ENCODE measurements at places on chromosomes 5 and 9.

DNA sequence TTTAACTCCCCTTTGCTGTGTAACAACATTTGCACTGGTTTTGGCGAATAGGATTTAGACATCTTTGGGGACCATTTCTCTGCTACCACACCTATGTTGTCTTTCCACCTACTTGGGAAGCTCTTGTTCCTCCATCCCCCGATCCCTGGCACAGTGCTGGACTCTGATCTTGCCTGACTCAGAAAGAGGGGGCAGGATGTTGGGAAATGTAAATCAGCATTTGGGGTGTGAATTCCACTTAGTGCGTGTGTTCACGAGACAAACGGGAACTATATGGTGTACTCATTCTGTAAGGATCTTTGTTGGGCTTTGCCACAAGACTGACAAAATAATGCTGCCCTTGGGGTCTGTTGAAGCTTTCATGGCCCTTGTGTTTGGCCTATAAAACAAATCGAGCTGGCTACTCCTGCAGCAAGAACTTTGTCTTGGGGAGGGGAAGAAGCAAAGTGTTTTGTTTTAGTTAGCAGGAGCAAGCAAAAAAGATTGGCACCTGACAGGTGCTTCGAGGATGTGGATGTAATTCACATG lies 18.5 kb downstream of the TMEM268 start:
- DNase-seq: no peak

DNA sequence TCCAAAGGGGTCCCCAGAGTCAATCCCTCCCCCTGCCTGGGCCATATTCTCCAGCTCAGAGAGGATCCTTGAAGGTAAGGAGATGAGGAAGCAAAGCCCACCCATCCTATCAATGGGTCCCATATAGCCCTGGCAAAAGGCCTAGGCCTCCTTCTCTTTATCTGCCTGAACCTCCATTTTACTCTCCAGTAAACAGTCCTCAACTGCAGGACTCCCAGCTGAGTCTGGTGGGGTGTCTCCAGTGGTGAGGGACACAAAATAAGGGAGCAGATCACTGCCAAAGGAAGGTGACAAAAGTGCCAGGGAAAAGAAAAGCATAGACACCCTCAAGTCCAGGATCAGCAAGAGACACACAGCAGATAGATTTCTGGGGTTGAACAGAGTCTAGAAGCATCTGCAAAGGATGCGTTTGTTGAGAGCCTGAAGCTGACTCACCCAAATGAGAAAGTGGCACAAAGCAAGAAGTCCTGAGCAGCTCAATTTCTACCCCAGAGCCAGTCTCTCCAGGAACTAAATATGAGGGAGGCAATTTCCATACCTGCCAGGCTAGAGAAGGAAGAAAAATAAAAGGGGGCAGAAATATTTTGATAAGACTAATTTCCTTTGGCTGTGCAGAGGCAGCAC lies 2.7 kb upstream of the EBF1 start:
- DNase-seq: no peak

DNA sequence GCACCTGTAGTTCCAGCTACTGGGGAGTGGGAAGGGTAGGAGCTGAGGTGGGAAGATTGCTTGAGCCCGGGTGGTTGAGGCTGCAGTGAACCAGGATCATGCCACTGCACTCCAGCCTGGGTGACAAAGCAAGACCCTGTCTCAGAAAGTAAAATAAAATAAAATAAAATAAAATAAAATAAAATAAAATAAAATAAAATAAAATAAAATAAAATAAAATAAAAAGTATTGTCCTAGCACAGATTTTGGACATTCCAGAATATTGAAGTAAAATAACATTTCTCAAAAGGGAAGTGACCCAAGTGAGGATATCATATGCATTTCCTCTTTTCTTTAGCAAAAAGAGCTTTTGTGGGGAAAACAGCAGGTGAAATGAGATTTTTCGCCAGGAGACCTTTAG lies 83.5 kb downstream of the TMEM174 start:
- DNase-seq: no peak

GRCh38 chr5:34057118-34057517 lies 14.1 kb upstream of the C1QTNF3 start:
- no peak for DNase-seq

DNA sequence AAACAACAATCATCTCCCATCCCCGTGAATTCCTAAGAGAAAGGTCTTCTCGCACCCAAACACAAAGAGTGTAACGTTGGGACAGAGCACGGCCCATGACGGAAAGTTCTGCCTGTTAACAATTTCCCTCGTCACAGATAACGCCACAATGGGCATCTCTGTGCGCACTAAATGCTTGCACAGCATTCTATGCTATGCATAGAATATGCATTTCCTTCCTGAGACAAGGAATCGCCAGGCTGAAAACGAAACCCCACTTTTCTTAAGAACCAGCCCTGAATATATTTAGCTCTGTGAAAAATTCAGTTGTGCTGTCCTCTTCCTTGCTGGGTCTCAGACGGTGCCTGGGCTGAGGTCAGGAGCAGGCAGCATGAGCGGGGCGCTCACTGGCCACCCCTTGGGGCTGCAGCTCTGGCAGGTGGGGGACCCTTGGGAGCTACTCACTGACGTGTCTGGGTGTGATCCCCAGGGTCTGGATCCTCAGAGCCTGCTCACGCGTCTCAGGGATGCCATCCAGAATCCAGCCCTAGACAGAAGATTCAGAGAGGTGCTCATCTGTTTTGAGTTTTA lies 49.8 kb downstream of the AK8 start:
- DNase-seq: no peak

DNA sequence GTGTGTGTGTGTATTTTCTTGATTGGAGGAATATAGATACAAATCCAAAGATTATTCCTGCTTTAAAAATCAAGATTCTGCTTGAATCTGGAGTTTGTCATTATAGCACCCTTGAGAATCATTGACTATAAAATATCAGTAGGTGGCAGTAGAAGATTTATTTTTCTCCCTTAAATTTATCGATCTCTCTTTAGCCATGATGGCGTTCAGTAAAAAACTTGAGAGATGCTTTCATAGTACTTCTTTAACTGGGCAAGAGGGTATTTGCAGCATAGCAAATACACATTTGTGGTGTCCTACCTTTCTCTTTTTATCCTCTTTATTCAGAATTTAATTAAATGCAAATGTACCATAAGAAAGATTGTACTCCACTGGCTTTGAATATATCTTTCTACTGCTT lies 307.7 kb downstream of the ADGRV1 start:
- no peak for DNase-seq

DNA sequence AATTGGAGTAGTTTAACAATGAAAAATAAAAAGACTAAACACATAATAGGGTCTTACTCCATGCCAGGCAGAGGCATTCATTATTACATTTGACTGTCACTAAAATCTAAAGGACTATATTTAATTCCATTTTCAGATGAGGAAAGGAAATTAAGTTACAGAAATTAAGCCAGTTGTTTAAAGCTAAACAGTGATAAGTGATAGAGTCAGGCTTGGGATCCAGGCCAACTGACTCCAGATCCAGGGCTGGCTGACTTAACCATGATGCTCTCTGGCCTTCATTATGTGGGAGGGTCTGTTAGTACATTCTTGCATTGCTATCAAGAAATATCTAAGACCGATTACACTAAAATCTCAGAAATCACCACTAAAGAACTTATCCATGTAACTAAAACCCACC lies 107.2 kb downstream of the ARHGEF28 start:
- no peak for DNase-seq

GRCh38 chr5:176644294-176644693 lies 3.0 kb upstream of the TSPAN17 start:
- no peak for DNase-seq

GRCh38 chr5:173283318-173284288 lies 44.6 kb downstream of the STC2 start:
- DNase-seq: peak; percentile 60

GRCh38 chr9:117116084-117116483 lies 298.8 kb downstream of the ASTN2 start:
- no peak for DNase-seq

DNA sequence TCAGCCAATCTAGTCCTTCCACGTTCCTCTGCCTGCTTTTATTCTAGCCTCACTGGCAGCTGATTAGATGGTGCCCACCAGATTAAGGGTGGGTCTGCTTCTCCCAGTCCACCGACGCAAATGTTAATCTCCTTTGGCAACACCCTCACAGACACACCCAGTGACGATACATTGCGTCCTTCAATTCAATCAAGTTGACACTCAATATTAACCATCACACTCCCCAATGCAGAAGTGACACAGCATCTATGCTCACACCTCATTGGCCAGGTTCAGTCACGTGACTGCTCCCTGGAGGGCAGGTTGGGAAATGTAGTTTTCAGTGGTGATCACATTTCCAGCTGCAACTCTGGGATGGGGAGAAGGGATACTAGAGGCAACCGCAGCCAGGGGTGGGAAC lies 13.0 kb downstream of the SUSD3 start:
- DNase-seq: no peak

DNA sequence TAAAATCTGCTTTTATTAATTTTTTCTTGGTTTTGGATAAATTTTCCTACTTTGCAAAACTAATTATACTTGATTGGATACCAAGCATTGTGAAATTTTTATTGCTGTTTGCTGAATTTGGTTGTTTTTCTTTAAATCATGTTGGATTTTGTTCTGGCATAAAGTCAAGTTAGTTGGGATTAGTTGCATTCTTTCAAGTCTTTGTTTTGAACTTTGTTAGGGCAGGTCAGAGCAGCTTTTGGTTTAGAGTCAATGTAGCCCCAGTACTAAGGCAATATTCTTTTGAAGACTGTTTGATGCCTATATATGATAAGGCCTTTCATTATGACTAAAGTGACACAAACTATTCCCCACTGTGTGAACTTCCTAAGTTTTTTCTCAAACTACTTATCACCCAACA lies 531.1 kb downstream of the RASEF start:
- no peak for DNase-seq

DNA sequence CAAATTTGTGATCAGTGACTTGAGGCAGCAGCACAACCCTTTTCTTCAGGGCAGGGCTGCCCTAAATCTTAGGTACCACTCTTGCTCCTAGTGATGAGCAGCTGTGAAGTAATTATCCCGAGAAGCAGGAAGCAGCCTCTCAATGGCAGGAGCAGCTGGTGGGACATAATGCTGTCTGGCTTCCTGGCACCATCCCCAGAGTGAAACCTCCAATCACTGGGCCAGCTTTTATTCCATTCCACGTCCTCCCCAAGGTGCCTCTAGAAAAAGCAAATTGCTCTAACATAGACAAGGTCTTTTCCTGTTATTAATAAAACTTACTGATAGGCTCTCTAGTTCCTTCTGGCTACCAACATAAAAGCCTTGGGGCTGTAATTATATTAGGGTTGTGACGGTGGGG lies 154.0 kb downstream of the FRMD3 start:
- DNase-seq: no peak

DNA sequence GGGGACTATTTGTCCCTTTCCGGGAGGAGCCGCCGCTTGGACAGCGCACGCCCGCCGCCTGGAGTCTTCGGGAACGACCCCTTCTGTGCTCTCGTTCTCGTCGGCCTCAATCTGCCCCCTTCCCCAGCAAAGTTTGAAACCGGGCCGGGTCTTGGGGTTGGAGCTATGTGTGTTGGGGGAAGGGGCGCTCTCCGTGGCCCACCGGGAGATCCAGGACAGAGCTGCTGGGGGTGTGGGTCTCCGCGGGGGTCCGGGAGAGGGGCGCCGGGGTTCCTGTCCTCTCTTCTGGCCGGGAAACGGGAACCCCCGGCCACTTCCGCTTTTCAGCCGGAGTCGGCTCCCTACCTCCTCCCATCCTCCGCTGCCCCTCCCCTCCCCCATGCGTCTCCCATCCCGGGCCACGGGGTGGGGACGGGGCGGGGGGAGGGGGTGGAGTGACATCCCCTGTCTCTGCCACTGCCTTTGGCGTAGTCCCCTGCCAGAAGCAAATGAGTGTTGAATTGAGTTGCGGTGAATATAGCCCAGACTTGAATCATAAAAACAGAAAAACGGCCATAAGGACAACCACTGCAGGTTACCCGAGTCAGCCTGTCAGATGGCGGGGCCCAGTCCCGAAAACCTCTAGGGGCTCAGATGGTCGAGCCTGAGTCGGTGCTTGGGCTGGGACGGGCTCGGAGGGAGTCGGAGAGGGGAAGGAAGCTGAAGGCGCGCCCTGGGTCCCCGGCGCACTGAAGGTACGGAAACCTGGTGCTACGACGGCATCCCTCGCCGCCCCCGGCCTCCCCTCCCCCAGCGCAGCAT lies 1.1 kb downstream of the CPLX2 start:
- DNase-seq: no peak

DNA sequence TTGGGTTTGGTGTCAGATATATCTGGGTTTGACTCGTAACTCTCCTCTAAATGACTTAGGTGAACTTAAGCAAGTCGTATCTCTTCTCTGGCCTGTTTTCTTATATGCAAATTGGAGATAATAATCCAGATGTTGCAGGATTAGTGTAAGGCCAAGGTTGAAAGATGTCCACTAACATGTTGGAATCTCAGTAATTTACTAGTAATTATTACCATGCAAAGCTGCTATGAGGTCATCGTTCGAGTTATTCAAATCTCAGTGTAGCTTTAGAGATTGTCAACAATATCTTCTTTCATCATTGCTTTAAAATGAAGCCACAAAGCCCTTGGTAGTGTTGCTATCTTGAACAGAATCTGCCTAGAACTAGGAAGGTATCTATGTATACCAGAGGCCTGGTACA lies 437.7 kb upstream of the KLF4 start:
- DNase-seq: no peak

GRCh38 chr9:101758304-101758930 lies 20.0 kb upstream of the GRIN3A start:
- no peak for DNase-seq

DNA sequence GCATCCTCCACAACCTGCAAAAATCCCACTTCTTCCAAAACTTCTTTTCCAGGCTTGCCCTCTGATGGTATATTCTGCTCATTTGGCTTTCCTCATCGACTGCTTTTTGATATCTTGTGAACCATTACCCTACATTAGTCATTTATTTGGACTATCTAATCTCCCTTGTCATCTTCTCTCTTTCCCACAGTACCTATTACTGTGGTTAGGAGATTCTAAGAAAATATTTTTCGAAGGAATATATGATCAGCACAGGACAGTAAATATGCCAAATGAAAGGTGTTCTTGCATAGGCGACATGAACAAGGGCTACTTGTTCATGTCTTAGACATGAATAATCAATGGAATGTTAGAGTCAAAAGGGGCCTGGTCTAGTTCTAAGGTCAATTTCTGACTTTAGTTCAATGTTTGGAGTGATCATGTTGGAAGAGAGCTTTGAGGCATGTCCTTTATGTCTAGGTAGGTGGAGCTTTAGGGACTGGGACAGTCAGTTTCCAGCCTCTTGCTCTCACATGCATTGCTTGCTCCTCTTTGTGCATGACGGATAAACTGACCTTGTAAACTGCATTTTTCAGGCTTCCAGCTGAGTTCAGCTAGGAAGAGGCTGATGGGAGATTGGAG lies 243.4 kb upstream of the RPS23 start:
- DNase-seq: no peak

GRCh38 chr5:98468188-98468869 lies 305.1 kb upstream of the RGMB start:
- no peak for DNase-seq

- DNase-seq: no peak
Observed at GRCh38 chr5:98923966-98924365, 4.8 kb downstream of the CHD1 start.

GRCh38 chr9:135148386-135148785 lies 60.9 kb downstream of the OLFM1 start:
- DNase-seq: no peak
